Large intestine (tissue), 12 donors: ENCODE measurements at places on chromosomes 2 and 18. TPM values are rescaled to one million over a fixed set of nuclear protein-coding genes. Genes with fewer than 3 reads are reported as not detected.

DNA sequence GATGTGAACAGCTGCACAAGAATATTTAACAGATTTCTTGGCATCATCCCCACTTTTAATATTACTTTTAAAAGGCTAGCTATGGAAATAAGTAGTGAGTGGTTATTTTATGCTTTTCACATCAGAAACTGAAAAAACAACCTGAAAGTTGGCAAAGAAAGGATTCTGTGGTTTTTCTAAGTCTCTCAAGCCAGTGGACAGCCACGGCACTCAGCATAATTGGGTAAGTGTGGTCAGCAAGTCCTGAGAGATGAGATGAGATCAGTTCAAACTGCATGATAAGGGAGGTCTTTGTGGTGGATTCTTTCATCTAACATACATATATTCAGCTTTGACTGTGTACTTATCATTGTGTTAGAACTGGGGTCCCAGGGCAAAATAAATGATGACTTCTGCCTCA lies 105.2 kb downstream of the LYPD6B start:
- H3K4me1 ChIP-seq = no peaks in the 10 kb centered on the region
- no peak for DNase-seq
- no peaks in the 10 kb centered on the region for H3K27me3 ChIP-seq
- no peak overlapping the region for H3K4me3 ChIP-seq
- no peaks in the 10 kb centered on the region for H3K36me3 ChIP-seq

GRCh38 chr18:12766986-12767433 lies 64.2 kb downstream of the PSMG2 start:
- H3K4me3 ChIP-seq = no peak overlapping the region
- no peak overlapping the region for H3K27ac ChIP-seq
- no peaks in the 10 kb centered on the region for H3K27me3 ChIP-seq
- no peaks in the 10 kb centered on the region for H3K36me3 ChIP-seq

STAT4 gene
- 3.7 TPM for polyA plus RNA-seq

DNA sequence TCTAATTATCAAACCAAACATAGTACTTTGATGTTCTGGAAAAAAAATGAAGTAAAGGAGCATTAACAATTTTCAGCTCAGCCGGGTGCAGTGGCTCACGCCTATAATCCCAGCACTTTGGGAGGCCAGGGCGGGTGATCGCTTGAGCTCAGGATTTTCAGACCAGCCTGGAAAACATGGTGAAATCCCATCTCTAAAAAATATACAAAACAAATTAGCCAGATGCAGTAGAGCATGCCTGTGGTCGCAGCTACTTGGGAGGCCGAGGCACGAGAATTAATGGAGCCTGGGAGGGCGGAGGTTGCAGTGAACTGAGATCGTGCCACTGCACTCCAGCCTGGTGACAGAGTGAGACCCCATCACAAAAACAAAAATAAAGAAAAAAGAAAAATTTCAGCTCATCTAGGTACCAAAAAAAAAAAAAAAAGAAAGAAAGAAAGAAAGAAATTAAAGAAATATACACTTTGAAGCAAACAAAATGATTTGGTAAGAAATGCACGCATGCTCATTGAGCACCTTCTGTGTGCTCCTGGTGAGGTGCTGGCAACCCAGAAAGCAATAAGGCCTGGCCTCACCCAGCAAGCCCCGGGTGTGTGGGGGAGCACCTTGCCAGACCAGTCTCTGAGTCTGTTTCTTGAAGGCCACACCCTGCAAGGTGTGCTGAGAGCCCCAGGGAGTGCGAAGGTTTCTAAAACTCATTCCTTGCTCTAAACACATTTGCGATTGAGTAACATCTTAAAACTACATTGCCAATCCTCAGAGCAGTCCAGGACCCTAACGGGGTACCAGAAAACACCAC lies 133.5 kb downstream of the TFCP2L1 start:
- no peak overlapping the region for H3K4me3 ChIP-seq
- peak; percentile 30 for DNase-seq
- H3K36me3 ChIP-seq = no peaks in the 10 kb centered on the region
- no peak overlapping the region for H3K27ac ChIP-seq
- H3K27me3 ChIP-seq = no peaks in the 10 kb centered on the region
- H3K4me1 ChIP-seq = no peaks in the 10 kb centered on the region

DNA sequence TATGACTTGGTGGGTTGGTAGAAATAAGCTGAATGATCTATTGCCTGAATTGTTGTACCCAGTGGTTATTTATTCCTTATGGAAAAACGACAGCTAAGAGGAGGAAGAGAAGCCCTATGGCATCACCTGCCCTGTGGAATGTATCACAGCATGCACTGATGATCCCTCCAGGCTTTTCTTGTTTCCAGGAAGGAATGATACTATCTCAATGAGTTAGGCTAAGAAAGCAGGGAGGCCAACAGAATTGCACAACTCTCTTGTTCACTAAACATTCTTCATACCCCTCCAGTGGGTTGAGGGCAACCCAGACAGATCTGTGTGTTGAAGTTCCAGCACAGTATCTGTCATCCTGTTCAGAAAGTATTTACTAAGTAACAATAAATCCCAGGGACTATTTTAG lies 1001.7 kb upstream of the GYPC start:
- H3K27me3 ChIP-seq = no peaks in the 10 kb centered on the region
- DNase-seq = no peak
- no peaks in the 10 kb centered on the region for H3K36me3 ChIP-seq
- no peak overlapping the region for H3K27ac ChIP-seq
- no peaks in the 10 kb centered on the region for H3K4me1 ChIP-seq
